ENCODE measurements at places on chromosomes 2 and 18.

- DNase-seq = no peak
Measured at GRCh38 chr2:237293978-237294377, 120.0 kb downstream of the COL6A3 start.

GRCh38 chr2:199940373-199940772 lies 14.9 kb downstream of the TYW5 start:
- DNase-seq = peak; percentile 30

- DNase-seq = no peak
Measured at GRCh38 chr18:29351171-29351570, 1174.2 kb upstream of the CDH2 start.

GRCh38 chr2:239289545-239289944 lies 111.3 kb downstream of the HDAC4 start:
- DNase-seq = no peak

DNA sequence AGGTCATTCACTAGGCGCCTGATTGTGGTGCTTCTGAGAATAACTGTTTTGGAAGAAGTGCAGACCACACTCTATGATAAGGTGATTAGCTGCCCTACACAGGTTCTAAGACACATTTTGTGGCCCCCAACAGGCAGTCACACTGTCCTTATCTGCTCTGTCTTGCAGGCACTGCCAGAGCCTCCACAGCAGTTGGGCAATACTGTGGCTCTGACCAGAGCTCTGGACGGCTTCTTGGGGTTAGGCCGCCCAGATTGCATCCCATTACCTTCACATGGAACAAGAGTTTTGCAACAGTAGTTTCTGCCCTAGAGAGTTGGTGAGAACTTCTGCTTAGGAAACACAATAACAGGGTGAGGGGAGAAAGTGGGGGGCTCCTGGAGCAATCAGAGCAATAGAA lies 22.7 kb downstream of the RUFY4 start:
- DNase-seq = no peak

- DNase-seq = peak; percentile 21
Measured at GRCh38 chr2:204225671-204226073, 289.1 kb downstream of the ICOS start.

- DNase-seq = peak; percentile 44
Measured at GRCh38 chr2:207153266-207153975, 12.3 kb downstream of the KLF7 start.

DNA sequence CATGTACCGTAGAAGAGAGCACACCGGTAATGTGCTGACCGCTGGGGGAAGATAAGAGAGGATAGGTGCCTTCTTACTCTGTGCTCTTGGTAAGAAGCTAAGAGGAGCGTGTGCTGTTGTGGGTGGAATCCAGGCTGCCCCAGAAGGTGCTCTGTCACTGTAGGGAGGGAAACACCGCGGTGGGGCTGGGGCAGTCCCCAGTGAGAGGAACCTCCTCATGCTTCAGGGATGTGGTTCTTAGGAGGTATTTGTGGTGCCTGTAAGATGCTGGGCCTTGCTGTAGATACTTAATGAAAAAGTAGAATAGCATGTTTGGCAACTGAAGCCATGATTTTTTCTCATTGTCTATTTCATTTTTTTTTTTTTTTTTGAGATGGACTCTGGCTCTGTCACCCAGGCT lies 1.1 kb downstream of the COLEC11 start:
- no peak for DNase-seq

DNA sequence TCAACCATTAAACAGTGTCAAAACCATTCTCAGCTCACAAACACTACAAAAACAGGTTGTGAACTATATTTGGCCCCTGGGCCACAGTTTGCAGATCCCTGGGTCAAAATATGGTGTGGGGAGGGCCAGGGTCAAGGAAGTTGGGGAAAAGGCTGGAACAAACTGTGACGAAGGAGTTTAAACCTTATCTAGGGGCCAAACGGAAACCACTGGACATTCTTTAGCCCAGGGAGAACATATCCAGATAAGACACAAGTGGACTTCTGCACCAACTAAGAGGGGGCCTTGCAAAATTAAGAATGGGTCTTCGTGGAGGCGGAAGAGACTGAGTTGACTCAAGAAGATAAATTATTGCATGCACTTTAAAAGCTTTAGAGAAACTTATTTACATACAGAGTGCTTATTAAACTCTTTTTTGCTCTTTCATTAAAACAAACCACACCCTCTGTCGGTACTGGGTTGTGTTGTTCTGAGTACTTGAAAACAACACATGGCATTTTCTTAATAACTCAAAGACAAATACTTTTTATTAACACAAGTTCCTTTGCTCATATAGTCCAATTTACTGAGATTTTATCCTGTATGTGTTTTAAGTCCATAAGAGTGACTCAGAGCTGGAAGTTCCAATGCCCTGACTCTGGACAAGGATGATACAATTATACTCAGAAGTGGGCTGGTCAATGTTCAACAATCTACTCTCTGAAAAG lies 5.3 kb upstream of the ASAP2 start:
- DNase-seq = no peak

- no peak for DNase-seq
Measured at GRCh38 chr2:42864641-42865280, 72.4 kb upstream of the HAAO start.

- DNase-seq = no peak
Measured at GRCh38 chr2:140416577-140416976, 1636.4 kb upstream of the NXPH2 start.

DNA sequence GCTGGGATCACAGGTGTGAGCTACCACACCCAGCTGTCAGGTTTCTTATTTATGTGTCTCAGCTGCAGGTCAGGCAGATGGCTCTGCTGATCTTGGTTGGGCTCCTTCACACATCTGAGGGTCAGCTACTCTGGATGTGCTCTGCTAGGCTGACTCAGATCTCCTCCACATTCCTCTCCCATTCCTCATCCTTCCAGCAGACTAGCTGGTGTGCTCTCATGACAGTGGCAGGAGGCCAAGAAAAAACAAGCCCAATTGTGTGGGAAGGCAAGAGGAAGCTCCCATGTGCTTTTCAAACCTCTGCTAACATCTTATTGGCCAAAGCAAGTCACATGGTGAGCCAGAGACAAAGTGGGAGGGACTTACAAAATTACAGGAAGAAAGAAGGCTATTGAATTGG lies 11.7 kb upstream of the MSH6 start:
- DNase-seq = peak; percentile 43

DNA sequence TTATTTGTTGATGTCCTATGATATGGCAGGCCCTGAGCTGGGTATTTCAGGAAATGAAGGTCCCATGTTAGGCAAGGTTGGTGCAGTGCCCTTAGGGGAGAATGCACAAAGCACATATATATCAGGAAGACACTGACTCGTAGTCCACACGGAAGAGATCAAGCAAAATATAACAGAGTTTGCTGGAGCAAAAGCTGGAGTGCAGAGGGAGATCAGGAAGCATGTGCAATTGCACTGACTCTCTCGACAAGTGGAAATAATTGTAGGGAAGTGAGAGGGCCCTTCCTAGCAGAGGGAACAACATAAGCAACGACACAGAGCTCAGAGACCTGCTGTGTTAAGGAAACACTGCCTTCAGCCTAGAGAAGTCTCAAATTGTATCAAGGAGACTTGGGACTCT lies 4.2 kb downstream of the ZNF385B start:
- DNase-seq = no peak

DNA sequence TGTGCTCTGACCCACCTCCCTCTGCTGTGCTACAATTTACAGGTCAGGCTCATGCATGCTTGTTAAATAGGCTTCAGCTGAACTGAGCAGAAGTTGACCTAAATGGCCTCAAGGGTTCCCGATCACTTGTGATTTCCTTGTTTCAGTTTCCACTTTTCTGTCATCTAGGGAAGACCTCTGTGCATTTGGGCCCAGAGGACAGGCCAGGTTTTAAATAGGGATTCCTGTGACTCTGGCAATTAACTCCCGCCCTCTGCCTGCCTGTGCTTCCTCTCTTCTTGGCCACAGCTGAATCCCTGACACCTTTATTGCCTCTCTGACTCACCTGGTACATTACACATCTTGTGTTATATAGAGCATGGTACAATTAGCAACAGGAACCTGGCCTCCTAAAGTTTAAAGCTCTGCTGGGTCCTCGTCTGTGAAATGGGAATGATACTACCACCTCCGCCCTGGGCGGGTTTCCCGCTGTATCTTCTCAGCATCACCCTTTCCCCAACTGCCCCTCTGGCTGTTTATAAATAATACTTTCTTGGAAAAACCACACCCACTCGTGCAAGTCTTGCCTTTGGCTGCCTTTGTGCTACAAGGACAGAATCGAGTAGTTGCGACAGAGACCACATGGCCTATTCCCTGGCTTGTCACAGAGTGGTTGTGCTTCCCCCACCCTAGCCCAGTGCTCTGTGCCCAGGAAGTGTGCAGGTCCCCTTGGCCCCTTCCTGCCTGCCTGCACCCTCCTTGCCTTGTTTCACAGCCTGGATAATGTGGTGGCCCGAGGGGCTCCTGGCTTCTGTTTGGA lies 7.9 kb downstream of the CABLES1 start:
- peak; percentile 89 for DNase-seq

DNA sequence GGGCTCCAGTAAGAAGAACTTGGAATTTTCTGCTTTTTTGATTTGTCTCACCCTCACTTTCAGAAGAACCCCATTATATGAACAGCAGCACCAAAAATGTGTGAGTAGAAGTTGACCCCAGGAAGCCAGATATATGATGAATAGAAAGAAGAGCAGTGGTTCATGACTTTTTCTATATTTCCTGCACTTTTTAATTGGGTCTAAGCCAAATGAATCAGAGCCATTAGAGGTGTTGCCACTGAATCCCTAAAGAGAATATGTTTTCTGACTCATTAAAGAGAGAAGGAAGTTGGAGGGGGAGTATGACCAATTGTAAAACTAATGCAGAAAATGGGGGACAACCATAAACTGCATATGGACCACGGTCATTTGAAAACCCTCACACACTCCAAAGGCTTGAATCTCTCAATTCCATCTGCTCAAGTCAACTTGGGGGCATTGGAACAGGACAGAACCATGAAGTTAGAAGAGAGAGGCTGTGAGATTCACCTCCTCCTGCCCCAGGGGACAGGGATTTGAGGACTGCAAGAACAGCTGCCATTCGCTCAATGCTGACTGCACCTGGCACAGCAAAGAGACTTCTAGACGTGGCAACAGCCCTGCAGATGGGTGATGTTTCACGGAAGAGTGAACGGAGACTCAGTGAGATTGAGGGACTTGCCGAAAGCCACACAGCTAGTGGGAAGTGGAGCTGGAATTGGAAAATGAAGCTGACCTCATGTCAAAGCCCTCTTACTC lies 3.0 kb downstream of the DAPL1 start:
- DNase-seq = peak; percentile 78

GRCh38 chr18:27735117-27735516 lies 441.8 kb downstream of the CDH2 start:
- DNase-seq = peak; percentile 17

GRCh38 chr2:18440141-18440661 lies 120.3 kb downstream of the RDH14 start:
- DNase-seq = no peak

DNA sequence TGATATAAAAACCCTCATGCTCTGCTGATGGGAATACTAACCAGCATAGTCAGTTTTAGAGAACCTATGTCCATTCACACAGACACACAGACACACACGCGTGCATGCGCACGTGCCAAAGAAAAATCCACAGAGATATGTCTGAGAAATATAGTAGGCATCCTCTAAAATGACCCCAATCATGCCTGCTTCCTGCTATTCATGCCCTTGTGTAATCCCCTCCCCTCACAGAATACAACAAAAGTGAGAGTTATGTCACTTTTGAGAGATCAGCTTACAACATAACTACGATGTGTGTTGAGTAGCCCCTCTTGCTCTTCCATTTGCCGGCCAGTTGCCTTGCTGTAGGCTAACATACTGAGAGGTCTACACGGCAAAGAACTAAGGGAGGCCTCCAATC lies 121.3 kb downstream of the DYM start:
- no peak for DNase-seq

- no peak for DNase-seq
Measured at GRCh38 chr2:125747165-125747425, 908.9 kb upstream of the GYPC start.

DNA sequence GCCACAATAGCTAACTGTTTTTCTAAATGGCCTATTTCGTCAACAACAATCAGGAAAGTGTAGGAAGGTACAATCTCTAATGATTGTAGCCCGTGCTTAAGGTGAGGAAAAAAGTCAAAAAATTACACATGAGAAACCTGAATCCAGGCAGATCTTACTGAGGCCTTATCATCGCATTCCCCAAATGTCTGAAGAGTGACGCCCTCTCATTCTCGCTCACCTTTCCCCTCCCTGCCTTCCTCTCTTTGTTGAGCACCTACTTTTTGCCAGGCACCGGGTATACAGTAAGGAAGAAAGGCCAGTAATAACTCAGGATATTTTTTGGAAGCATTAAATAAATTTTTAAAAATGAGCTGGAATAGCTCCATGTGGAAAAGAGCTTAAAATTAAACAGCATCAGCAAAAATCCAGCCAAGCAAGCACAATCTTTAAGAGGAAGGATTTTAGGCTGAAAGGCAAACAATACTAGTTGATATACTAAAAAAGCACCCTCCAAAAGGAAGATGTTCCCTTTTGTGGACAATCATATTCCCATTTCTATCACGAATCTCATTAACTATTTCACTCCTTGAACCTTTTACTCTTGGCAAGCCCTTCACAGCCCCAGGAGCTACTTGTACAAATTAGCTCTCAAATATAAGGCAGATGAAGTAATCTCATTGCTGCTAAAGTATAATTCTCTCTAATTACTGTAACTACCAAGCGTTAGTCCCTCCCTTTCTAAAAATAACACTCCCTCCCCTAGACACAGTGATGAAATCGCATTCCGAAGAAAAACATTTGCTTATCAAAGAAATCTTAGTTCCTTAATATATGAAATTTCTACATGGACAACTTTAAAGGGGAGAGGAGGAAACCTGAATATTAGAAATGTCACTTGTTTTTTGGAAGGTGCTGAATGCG lies 40.0 kb downstream of the STAT1 start:
- no peak for DNase-seq

DNA sequence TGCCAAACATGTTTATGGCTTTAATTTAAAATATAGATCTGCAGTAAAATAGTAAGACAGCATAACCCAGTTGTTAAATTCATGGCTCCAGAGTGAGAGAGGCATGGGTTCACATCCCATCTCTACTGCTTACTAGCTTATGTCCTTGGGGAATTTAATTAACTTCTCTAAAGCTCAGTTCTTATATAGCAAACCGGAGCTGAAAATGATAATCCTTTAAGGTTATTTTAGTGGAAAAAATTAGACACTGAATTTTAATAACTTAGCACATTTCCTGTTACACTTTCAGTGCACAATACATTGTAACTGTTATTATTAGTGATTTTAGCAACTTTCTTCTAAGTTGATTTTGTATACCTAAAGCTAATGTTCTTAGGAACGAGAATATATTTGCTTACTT lies 14.8 kb downstream of the SCN9A start:
- DNase-seq = no peak

GRCh38 chr2:66561645-66562303 lies 126.8 kb downstream of the MEIS1 start:
- peak; percentile 73 for DNase-seq

DNA sequence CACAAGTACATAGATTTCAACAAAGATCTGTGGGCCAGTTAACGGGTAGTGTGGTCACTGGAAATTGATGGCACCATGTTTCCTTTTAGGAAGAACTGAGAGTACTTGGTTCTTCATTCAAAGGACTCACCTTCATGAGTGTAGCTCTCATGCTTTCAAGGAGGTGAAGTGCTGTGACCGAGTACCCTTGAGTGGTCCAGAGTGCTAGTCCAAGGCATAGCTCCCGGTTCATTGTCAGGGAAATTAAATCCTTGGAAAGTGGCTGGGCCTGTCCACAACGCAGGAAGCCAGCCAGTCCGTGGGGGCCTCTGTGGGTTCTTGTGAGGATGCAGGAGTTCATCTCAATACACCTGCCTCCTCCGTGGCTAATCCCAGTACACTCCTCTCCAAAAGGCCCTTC lies 295.1 kb downstream of the GALR1 start:
- no peak for DNase-seq
